Stimulated activated CD4-positive, alpha-beta T cell treated with anti-CD3 and anti-CD28 coated beads, Interleukin-1b, Interleukin-23, amount 100 ng/mL, for 24 hours (primary cell): ENCODE measurements at places on chromosomes 1 and 21.
A peak's percentile ranks its signal among the peaks of the same experiment; 100 is the strongest.

- peak; percentile 32 for DNase-seq
Observed at GRCh38 chr1:46532498-46533178, 18.8 kb downstream of the KNCN start.

- no peak for DNase-seq
Observed at GRCh38 chr1:5485968-5486696, 506.1 kb downstream of the NPHP4 start.

DNA sequence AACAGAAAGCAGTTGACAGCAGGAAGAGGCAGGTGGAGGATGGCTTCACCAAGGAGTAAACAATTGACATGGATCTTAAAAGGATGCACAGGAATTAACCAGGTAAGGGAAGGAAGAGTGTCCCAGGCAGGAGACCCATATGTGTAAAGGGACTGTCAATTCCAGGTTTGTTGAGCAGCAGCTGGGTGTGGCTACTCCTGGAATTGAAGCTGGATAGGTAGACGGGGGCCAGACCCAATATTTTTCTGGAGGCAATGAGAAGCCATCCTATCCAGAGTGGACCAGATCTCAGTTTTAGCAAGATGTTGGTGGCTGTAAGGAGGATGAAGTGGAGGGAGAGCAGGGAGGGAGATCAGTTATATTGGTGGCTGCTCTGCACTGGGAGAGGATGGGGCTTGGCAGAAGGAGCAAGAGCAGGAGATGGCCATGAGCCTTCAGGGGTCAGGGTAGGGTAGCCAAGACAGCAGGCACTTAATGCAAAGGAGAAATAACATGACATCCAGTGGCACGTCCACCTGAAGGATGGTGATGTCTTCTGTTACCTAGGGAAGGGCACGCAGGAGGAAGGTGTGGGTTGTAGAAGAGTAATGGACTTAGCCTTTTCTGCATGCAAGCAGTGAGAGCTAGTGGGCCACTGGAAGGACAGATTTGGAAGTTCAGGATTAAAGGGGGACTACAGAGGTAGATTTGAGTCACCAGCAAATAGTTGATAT is 146.7 kb upstream of the HMGB4 start:
- no peak for DNase-seq

GRCh38 chr1:2151911-2152310 is 42.7 kb downstream of the FAAP20 start:
- no peak for DNase-seq

DNA sequence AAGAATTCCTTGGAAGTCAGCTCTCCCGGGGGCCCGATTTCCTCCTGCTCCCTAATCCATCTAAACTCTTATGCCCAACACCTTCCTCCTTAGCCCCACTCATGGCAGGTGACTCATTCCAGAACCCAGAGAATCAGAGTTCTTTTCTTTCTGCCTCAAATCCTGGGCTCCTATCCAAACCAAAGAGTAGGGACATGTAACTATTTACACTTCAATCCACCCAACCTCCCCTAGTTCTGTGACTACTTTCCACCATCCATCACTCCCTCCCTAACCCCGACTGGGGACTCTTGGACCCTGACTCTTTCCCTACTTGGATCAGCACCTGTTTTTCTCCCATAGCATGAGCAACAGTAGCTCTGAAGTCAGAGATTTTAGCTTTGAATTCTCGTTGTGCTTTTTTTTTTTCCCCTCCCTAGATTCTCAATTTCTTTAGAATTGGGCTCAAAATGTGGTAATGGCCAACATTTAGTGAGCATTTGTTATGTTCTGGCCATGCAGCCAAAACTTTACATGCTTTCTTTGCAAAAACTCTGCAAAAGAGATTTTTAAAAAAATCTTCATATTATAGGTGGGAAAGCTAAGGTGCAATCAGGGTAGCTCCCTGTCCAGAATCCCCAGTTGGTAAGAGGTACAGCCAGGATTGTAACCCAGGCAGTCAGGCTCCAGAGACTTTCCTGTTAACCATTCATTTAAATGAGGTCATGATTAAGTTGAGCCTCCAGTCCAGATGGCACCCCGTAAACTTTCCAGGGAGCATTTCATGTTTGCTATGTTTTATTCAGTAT is 7.5 kb upstream of the CYP4A11 start:
- DNase-seq = no peak

DNA sequence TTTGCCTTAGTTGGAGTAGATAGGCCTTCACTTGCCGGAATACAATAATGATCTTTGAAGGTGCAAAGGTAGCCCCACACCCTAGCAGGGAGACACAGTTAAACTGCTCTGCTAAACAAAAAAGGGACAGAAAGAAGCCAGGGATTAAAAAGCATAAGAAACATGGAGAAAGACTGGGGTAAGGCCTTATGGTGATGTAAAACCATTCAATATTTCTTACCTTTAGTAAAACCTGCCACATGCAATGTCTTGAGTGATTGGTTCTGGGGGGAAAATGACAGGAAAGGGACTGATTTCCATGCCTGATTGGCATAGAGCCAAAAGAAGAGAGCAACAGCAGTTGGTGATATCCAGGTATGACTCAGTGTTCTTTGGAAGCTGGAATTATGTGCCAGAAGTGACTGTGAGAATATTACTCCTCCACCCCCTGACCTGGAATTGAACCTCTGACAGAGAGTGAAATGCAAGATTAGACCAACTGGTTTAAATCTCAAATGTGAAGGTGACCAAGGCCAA is 8.1 kb downstream of the DNASE2B start:
- no peak for DNase-seq

- DNase-seq = no peak
Observed at GRCh38 chr21:44767834-44768831, 33.5 kb downstream of the UBE2G2 start.

GRCh38 chr1:56921479-56921878 is 44.3 kb downstream of the C8B start:
- DNase-seq = no peak

DNA sequence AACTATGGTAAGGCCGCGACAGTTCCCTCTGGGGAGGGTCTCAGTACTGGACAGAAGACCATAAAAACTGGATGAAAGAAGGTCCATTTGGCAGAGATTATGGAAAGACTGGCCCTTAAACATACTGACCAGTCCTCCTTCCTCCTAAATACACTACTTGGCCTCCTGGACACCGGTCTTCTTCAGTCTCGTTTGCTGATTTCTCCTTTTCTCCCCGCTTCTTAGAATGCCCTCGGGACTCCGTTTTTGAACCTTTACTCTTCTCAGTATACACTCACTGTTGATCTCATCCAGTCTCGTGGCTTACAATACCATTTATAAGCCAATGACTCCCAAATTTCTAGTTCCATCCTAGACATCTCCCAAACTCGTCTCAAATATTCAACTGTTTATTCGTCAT is 694 bp upstream of the MRPL9 start:
- DNase-seq = no peak

GRCh38 chr1:8676072-8676471 is 141.4 kb downstream of the RERE start:
- DNase-seq = no peak

DNA sequence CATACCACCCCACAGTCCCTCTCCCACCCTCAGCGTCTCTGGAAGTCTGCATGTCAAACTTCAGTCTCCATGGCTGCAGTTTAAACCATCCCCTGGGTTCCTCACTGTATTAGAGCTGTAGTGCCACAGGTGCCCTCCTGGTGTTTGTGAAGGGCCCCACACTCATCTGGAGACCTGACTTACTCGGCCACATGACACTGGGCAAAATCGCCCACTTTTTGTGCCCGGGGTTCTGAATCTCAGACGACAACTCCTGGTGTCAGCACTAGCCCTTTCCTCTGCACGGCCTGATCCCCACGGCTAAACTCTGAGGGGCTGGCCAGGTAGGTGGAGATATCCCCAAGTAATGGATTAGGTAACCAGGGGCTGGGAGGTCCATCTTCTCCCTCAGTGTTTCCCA is 6.5 kb downstream of the INKA2 start:
- no peak for DNase-seq

- no peak for DNase-seq
Observed at GRCh38 chr1:113388621-113389358, 1.5 kb upstream of the MAGI3 start.

DNA sequence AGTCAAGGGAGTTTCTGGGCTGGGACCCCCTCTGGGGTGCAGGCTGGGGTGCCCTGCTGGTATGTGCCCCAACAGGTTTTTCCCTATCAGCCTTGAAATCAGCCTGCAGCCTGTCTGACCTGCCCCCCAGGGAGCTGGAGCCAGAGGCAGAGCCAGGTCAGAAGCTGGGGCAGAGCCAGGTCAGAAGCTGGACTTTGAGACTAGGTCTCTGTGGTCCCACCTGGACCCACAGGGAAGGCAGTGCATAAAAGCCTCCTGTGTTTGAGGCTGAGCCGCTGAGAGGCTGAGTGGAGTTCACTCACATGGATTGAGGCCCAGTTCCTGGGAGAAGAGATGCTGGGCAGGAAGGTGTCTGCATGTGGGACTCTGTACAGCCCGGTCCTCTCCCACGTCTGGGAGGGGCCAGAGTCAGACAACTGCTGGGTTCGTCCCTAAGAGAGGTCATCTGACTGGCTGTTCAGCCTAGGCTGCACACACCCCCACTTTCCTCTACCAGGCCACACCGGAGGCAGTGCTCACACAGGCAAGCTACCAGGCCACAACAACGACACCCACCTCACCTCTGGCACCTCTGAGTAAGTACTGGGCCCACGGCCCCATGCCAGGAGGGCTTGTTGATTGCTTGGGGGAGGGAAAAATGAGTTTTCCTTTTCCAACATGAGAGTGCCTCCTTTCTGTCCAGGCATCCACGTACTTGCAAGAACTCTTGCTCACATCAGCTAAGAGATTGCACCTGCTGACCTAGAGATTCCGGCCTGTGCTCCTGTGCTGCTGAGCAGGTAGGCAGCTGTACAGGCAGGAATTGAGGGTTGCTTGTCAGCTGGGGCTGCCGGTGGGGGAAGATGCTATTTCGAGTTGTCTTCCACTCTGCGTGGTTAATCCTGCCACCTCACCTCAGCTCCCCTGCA is at the start of gene ANXA9:
ANXA9 (plus strand) TSS at position 488 of the 908 bp plus-strand sequence. CDS start 814 bp downstream, outside the sequence.
- DNase-seq = no peak

DNA sequence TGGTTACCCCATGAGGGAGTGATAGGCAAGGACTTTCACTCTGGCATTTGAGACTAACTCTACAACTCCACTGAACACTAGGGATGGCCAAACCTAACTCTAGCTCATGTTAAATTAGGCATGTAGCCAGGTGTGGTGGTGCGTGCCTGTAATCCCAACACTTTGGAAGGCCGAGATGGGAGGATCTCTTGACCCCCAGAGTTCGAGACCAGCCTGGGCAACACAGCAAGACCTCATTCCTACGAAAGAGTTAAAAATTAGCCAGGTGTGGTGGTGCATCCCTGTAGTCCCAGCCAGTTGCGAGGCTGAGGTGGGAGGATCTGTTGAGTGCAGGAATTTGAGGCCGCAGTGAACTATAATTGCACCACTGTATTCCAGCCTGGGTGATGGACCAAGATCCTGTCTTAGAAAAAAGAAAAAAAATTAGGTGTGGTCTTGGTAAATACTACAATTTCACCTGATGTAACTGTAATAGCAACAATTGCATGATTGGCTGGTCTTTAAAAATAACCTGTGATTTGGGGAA is 81.2 kb upstream of the ARHGAP29 start:
- no peak for DNase-seq

DNA sequence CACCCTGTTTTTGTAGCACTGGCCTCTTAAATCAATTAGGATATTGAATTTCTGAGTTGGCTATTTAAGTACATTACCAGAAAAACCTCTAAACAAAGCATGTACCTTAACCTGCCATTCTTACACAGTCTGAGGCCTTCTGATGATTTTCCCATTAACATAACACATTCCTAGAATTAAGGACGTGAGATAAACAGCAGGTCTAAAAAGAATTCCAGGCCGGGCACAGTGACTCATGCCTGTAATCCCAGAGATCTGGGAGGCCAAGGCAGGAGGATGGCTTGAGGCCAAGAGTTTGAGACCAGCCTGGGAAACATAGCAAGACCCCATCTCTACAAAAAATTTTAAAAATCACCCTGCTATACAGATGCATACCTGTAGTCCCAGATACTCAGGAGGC is 18.0 kb upstream of the LRRC8D start:
- DNase-seq = no peak

DNA sequence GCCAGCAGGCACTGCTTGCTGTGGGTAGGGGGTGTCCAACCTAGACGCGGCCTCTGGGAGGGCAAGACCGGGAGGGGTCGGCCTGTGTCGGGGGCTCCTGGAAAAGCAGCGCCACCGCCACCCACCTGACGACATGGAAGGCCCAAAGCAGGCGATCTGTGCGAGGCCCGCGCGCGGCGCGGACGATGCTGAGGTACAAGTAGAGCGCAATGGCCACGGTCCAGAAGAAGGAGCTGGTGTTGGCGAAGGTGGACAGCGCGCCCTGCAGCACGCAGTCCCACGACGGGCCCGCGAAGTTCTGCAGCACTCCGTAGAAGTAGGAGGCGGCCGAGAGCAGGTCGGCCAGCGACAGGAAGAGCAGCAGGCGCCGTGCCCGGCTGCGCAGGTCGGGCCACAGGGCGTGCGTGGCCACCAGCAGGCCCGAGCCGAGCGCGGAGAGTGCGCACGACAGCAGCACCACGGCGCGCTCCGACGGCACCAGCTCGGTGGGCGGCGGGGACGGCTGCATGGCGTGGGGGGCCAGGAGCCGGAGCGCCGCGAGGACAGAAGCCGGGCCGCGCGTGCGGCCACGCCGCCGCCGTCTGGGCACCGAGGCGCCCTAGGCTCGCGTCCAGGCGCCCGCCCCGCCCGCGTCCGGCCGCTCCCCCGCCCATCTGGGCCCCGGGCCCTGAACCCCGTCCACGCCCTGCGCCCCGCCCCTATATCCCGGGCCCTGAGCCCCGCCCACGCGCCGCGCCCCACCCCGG is at the start of gene GPR157:
GPR157 (minus strand) TSS at position 583 of the 746 bp plus-strand sequence; CDS start at position 508, 75 bp downstream.
- peak; percentile 53 for DNase-seq

- no peak for DNase-seq
Observed at GRCh38 chr1:240942901-240943300, 330.9 kb upstream of the GREM2 start.

DNA sequence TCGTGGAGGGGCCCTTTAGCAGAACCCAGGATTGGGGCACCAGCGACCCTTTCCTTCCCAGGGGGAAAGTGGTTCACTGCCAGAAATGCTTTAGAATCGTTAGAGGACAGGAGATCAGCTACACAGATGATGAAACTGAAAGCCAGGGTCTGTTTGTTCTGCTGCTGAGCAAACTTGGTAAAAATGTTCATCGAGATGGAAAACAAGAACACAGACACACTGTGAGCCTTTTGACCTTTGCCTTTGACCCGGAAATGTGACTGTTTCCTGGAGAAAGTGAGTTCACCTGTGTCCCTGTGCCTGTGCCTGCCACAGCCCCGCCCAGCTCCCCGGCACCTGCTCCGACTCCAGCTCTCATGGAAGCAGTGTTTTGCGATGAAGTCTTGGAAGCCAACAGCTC is 234.3 kb downstream of the CAMTA1 start:
- no peak for DNase-seq
